ENCODE measurements at places on chromosomes 1 and 21.

GRCh38 chr1:70427976-70428375 is 16.9 kb downstream of the CTH start:
- DNase-seq, result no peak

DNA sequence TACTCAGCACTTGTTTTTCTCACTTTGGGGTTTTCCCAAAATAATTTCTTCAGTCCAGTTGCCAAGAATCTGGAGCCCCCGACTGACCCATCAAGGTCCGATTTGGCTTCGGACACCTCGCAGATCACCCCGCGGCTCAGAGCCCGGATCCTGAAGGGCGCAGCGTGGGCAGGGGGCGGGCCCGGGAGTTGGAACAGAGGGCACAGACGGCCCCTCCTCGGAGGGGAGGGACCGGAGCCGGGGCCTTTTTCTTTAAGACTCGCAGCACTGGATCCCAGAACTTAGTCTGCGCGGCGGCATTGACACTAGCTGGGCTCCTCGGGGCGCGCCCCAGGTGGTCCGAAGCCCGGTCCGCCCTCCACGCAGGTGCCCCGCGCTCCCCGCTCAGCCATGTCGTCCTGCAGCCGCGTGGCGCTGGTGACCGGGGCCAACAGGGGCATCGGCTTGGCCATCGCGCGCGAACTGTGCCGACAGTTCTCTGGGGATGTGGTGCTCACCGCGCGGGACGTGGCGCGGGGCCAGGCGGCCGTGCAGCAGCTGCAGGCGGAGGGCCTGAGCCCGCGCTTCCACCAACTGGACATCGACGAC is at the start of gene CBR3:
Gene CBR3, plus strand, starts transcription at position 277 of the 588 bp plus-strand sequence. Its CDS starts 114 bp downstream, at position 391.
- DNase-seq, result no peak

- DNase-seq, result no peak
These were observed 66.3 kb upstream of the TLR5 start for GRCh38 chr1:223209293-223209898.

GRCh38 chr1:113615425-113615824 is 143.9 kb downstream of the PHTF1 start:
- no peak for DNase-seq

GRCh38 chr1:232250838-232251237 is 379.1 kb downstream of the SIPA1L2 start:
- no peak for DNase-seq

GRCh38 chr1:212678456-212679410 is 20.9 kb downstream of the BATF3 start:
- no peak for DNase-seq

DNA sequence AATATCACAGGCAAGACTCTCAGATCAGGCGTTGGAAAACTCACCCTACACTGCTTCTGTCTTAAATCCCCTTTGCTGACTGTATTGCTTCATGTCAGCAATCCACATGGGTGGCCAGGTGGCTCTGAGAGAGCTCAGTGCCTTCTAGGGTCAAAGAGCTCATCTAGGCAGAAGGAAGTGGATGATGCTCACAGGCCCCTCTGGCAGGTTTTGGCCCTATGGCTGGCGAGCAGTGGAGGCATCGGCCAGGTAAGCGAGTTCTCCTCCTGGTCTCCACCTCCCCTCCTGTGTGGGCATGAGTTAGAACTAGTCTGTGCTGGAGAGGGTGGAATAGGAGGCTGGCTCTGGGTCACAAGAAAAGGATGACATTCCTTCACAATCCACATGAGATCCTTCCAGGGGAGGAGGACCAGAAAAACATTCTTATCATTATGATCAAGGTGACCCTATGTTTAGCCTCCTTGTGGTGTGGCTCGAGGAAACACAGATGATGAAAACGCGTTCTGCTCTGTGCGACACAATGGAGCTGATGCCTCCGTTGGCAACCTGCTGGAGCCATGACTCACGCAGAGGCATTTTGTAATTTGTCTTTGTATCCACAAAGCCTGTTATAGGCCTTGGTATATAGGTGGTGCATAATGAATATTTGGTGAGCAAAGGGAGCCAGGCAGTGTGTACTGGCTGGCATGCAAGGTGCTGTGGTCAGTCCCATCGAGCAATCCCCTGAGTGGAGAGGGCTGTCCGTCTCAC is 264.6 kb upstream of the RAB4A start:
- no peak for DNase-seq

DNA sequence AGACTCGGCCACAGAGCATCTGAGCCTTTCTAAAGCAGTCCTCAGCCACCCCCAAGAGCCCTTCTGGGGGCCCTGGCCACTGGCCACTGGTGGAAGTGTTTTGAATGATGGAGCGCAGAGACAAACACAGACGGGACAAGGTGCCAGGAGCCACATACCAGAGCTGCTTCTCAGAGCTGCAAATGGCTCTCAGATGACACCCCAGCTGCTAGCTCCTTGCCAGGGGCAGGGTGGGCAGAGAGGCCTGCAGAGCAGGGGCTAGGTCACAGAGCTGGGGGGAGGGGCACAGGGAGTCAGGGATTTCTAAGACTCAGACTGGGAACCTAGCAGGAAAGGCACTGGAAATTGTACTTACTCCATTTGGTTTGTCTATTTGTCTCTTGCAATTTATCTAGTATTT is 30.4 kb downstream of the KCNN3 start:
- no peak for DNase-seq

DNA sequence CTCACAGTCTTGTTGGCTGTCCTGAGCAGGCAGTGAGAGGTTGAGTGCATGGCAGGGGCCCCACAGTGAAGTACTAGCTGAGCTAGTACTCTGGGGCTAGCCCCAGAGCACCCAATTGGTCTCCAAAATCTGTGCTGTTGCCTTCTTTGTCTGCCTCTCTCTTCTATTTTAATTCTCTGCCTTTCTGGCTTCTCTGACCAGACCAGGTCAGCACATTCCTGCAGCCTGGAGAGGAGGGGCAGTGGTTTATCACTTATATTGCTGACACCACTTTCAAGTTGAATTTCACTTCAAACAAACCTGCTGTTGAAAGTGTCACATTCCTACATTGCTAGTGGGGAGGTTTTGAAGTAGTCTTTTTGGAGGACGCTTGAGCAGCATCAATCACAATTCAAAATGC is 628.7 kb downstream of the PTPRU start:
- no peak for DNase-seq

GRCh38 chr1:115656461-115657077 is 14.8 kb downstream of the VANGL1 start:
- DNase-seq, result no peak

- no peak for DNase-seq
These were observed 17.3 kb downstream of the BTG2 start for GRCh38 chr1:203322500-203323179.

GRCh38 chr1:211257826-211258225 is 1.3 kb upstream of the RCOR3 start:
- no peak for DNase-seq

DNA sequence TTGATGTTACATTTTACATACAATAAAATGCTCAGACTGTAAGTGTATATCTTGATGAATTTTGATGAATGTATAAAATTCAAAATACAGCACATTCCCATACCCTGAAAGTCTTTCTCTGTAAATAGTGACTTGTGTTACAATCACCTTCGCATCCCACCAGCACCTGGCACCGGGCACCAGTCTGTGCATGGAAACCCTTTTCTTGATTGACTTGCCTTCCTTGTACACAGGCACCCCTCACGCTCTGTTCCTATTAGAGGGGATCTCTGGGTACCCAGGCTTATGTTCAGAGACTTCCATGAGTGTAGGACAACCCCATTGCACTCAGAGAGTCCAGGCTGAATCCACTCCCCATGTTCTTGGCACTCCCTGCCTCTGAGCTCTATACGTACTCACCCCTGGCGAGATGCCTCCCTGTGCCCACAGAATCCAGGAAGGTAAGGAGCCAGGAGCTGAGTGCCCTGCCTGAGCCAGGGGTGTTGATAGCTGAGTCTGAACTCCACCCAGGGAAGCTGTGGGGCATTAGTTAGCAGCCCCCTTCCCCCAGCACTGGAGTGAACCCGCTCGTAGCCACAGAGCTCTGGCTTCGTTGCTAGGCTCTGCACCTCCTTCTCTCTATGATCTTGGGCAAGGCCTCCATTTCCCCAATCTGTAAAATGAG is 22.5 kb upstream of the PKP1 start:
- DNase-seq, result no peak

GRCh38 chr1:228894442-228894989 is 159.2 kb downstream of the RHOU start:
- no peak for DNase-seq

- DNase-seq, result no peak
These were observed 122.3 kb downstream of the PGBD5 start for GRCh38 chr1:230303822-230304221.

DNA sequence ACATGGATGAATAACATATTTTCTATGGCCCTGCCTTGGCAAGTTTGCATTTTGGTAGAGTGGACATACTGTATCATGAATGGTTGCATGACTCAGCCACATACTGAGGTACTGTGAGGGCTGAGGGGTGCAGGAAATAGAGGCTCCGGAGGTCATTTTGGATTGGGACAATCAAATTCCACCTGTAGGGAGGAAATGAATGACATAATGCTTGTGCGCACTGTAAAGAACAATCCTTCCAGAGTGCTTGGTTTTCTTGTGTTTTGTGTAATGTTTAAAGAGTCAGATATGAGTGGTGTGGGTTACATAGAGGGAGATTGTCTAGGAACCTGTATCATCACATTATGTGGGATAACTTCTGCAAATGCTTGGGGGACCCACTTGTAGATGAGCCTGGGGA is 329.9 kb upstream of the PROX1 start:
- DNase-seq, result no peak

- no peak for DNase-seq
These were observed 228.7 kb downstream of the C1orf94 start for GRCh38 chr1:34405266-34405959.

DNA sequence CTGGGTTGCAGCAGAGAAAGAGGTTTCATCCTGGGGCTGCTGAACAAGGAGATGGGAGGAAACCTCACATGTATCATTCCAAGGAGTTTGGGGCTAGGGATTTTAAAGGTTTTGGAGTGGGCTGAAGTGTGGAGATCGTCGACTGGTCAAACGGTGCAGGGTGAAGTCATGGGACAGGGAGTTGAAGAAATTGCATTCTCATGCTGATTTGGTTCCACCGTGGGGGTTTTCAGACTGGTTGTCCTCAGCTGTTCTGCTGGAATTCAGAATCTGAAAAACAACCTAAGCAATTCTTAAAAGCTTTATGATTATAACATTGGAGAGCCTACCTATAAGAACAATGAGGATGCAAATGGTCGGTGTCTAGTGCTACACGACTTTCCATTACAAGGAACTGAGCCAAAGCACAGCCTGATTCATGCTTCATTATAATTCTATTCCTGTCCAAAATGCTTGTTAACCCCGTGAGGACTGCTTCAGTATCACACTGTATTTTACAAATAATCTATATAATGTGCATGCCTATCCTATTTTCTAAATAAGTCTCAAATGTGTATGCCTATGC is 242.7 kb downstream of the TM2D1 start:
- no peak for DNase-seq

- DNase-seq, result no peak
These were observed 10.7 kb upstream of the SDC3 start for GRCh38 chr1:30919025-30919881.

DNA sequence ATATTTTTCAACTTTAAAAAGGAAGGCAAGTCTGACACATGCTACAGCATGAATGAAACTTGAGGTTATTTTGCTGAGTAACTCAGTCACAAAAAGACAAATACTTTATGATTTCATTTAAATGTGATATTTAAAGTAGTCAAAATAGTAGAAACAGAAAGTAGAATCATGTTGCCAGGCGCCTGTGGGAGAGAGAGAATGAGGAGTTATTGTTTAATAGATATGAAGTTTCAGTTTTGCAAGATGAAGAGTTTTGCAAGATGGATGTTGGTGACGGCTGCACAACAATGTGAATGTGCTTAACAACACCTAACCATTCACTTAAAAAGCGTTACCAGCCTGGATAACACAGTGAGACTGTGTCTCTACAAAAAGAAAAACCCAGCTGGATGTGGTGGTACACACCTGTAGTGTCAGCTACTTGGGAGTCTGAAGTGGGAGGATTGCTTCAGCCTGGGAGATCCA is 20.7 kb upstream of the ATP1A1 start:
- DNase-seq, result no peak

GRCh38 chr1:232109391-232109790 is 482.8 kb downstream of the DISC1 start:
- DNase-seq, result no peak

DNA sequence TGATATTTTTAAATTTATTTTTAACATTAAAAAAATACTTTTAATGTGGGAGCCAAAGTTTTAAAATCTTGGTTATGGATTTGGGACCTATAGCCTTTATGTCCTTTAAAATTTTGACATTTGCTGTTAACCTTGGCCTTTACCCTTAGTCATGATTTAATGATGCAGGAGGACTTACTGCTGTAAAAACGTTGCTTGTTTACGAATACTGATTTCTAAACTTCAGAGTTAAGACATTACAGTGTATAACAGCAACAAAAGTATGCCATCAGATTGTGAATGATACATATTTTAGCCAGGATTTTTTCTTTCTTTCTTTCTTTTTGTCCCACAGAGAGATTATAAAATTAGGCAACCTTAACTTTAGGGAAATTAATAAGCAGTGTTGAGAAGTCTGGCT is 8.9 kb downstream of the RBM15 start:
- no peak for DNase-seq

GRCh38 chr1:111992476-111992875 is 3.0 kb upstream of the KCND3 start:
- DNase-seq, result no peak

- no peak for DNase-seq
These were observed 13.0 kb downstream of the NES start for GRCh38 chr1:156664046-156664766.

DNA sequence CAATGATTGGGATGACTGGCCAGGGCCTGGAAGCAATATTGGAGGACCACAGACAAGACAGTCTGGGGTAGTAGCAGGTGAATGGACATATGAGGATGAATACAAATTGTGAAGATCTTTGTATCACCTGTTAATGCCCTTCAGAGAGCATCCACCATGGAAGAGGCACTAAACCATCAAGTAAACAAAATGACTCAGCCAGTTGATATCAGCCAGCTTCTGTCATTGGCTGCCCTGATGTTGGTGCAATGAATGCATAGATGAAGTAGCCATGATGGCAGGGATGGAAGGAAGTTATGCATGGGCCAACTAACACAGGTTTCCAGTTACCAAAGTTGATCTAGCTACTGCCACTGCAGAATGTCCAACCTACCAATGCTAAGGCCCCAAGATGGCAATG is 16.1 kb upstream of the ERI3 start:
- no peak for DNase-seq
